ENCODE measurements at places on chromosomes 1 and 21. TPM values are rescaled to one million over a fixed set of nuclear protein-coding genes. Genes with fewer than 3 reads are reported as not detected.

Gene AVPR1B
- total RNA-seq, result not detected

Gene SMPDL3B
- 0.46 TPM for total RNA-seq

- no peaks in the 10 kb centered on the region for H3K4me1 ChIP-seq
- peaks cover 8% of the 10 kb centered on the region for H3K27me3 ChIP-seq
- no peak overlapping the region for H3K4me3 ChIP-seq
- no peak for DNase-seq
- no peak overlapping the region for H3K27ac ChIP-seq
These were observed 18.1 kb downstream of the RGS2 start for GRCh38 chr1:192826791-192827546.

DNA sequence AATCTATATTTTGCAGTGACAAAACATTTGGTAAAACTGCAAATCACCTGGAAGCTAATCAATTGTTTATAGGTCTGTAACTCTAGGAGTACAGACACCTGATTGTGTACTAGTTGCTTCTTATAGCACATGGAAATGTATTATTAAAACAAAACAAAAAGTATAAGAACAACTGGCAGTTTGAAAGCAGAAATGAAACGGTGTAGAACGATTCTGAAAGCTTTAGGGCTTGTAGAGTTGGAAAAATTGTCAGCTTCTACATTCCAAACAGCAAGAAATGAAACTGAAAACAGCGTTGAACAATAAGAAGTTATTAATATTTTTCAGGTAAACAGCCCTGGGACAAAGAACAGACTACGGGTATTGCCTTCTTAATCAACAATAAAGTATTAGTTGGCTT, 273.3 kb downstream of the OLFM3 start:
- DNase-seq, result no peak
- no peaks in the 10 kb centered on the region for H3K27me3 ChIP-seq
- no peaks in the 10 kb centered on the region for H3K4me1 ChIP-seq
- no peaks in the 10 kb centered on the region for H3K36me3 ChIP-seq

DNA sequence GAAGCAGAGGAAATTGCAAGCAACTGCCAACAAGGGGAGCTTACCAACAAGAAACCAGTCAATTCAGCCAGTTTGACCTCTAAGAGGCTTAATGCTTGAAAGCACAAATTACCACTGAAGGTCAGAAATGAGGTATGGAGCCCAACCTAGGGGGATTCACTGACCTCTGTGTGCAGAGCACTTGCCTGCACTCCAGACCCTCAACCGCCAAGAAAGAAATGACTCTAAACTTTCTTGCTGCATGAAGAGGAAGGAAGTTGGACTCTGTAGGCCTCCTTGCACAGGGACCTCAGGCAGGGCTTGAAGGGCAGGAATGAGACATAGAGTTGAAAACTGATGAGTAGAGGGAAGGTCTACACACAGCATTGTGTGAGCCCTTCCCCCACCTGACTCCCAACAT, 10.0 kb downstream of the ARMH1 start:
- H3K36me3 ChIP-seq, result no peaks in the 10 kb centered on the region
- H3K27me3 ChIP-seq, result no peaks in the 10 kb centered on the region
- no peak overlapping the region for H3K4me3 ChIP-seq
- H3K27ac ChIP-seq, result no peak overlapping the region
- H3K4me1 ChIP-seq, result no peaks in the 10 kb centered on the region

DNA sequence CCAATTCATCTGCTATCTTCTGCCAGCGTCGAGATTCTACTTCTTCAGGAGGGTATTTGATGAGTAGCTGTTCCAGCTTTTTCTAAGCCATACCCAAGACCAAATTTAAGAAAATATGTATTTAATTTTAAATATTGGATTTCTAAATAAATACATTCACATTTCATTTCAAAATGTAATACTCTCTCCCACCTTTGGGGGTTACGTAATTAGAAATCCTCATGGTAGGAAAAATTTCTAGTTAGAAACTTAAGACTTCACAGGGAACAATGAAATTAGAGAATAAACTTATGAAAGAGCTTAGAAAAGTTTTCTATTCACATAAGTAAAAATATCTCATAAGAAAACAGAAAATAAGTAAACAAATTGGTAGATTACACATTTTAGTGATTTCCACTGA, 102.9 kb downstream of the ZZZ3 start:
- H3K4me3 ChIP-seq, result no peak overlapping the region
- peaks cover 6% of the 10 kb centered on the region for H3K4me1 ChIP-seq

All from activated CD4-positive, alpha-beta memory T cell treated with anti-CD3 and anti-CD28 coated beads for 36 hours (primary cell).